ENCODE measurements at places on chromosomes 1 and 21.

DNA sequence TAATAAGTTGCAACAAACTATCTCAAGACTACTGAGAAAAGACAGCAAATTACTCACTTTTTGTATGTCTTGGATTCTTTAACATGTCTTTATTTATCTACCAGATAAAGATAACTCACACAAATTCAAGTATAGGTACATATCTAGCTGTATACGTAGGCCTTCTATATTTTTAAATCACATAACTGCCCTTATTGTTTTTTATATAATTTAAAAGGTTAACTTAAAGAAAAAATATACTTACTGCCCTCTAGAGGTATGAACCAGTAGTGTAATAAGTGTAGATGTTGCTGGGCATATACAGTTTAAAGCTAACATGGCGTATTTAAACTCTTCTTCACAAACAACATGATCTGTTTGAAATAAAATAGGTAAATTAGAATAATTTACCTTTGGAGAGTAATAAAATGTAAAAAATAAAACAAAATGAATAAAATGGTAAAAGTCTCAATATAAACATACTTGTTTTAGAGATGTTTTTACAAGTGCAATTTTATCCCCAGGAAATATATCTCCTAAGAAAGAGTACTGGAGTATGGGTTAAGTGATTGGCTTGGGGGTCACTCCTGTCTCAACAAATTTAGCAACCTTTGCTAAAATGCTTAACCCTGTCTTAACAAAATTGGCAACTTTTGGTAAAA, 235.2 kb downstream of the KCNT2 start:
- DNase-seq, result no peak

- DNase-seq, result no peak
Measured at GRCh38 chr1:226967665-226968064, 27.6 kb downstream of the COQ8A start.

GRCh38 chr1:11502516-11502915, 23.6 kb downstream of the DISP3 start:
- DNase-seq, result no peak

- DNase-seq, result no peak
Measured at GRCh38 chr1:186799689-186800054, 29.1 kb upstream of the PLA2G4A start.

GRCh38 chr1:32454726-32455125, 10.1 kb upstream of the ZBTB8B start:
- peak; percentile 85 for DNase-seq

- no peak for DNase-seq
Measured at GRCh38 chr1:200625381-200625824, 4.9 kb upstream of the KIF14 start.

- DNase-seq, result no peak
Measured at GRCh38 chr1:95282518-95282895, 48.5 kb downstream of the RWDD3 start.

DNA sequence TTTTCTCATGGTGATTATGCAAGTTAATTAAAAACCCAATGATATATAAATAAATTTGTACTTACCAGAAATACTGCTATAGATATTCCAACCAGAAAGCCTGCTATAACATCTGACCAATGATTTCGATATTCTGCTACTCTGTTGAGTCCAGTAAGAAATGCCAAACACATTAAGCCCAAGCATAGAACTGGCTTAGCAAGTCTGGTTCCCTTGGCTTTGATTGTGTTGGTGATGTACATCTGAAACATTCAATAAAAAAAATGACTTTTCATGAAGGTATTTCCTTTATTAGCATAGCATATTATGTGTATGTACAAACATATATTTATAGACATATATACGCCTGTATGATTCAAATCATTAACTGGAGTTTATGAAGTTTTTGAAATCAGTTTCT, 82.8 kb downstream of the PLPPR5 start:
- no peak for DNase-seq

DNA sequence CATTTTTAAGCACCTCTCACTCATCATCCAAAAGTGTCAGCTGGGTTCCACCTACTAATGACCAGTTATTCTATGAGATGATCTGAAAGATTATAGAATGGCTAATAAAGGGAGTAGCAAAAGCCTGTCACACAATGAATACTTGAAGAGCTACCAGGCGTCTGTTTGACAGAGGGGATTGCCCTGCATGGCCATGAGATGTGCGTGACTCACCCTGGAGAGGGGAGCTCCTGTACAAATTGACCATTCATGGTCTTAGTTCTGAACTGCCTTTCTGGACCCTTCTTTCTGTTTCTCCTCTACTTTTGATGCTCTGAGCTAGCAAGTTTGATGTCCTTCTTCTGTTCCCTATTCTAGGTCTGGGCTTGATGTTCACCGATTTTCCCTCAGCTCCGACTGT, 85.2 kb upstream of the ABCD3 start:
- no peak for DNase-seq

- no peak for DNase-seq
Measured at GRCh38 chr1:246139745-246140182, 367.3 kb downstream of the SMYD3 start.

All from NCI-H1105 (cell line).